NCI-H2081 (cell line): ENCODE measurements at places on chromosomes 7 and 10.

DNA sequence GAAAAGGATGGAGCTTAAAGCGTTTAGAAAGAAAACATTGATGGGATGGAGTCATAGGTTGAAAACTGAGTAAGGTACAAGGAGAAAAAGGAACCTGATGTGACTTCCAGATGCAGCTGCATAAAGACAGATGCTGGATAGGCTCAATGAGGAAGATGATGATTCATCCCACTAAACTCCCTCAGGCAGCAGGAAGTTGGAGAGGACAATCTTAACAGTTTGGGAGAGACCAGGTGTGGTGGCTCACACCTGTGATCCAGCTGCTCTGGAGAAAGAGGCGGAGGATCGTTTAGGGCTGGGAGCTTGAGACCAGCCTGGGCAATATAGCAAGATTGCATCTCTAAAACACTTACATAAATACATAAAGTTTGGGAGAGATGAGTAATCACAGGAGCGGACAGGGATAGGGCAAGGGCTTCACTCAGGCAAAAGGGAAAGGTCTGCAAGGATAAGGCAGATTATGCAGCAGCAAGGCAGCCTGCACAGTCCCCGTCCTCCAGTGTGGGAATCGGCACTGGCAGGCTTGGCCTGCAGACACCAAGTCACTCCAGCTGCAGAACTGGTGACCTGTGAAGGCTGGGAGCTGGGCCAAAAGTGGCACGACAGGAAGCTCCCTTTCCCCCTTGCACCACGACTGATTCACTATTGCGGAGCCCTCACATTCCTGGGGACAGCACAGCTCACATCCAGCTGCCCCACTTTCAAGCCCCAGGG is 438.5 kb downstream of the GRID1 start:
- peak; percentile 9 for DNase-seq

- DNase-seq: no peak
Observed at GRCh38 chr10:4343873-4344272, 482.1 kb upstream of the AKR1E2 start.

- no peak for DNase-seq
Observed at GRCh38 chr7:2986561-2986960, 57.1 kb downstream of the CARD11 start.

DNA sequence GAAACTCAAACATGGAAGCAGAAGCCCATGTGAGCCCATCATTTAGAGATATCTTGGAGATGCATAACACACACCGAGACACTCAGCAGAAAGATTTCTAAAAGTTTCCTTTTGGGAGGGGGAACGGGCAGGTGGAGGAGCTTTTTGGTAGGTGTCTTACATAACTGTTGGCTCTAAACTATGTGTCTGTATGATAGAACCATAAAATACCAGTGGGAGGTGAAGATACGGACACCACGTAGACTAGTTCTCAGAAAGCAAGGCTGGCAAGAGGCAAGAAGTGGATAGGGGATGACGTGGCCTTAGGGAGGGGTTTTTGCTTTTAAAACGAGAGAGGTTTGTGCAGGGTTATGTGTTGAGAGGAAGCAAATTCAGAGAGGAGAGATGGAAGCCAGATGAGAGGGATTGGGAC is 36.5 kb downstream of the IL15RA start:
- DNase-seq: no peak

GRCh38 chr7:16171928-16172327 is 249.4 kb downstream of the CRPPA start:
- no peak for DNase-seq

DNA sequence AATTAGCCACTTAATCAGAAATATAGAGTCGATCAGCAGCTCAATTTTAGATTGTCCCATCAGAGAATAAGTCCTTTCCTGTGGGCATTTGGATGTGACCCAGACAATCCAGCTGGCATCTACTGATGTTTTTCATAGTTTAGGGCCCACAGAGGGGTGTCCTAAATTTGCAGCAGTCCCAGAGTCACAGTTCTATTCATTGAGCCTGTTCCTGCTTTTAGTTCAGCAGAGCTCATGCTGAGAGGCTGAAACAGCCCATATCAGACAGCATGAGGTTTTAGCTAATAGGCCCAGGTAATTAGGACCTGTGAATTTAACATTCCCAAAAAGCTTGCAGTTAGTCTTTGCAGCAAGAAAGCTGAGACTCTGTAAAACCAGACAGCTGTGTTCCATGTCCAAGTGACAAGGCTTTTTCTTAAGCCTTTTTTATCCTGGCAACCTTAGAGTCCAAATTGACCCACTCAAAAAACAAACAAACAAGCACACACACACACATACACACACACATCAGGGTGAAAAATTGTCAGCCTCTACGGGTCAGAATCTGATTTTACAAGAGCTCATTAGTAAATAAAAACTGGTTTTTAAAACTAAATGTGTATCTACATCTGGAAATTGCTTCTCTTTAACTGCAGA is 33.7 kb downstream of the ANKIB1 start:
- DNase-seq: no peak

- DNase-seq: peak; percentile 59
Observed at GRCh38 chr7:77331938-77332695, 84.0 kb downstream of the GSAP start.
